ENCODE measurements at places on chromosomes 12 and 14.

- no peak overlapping the region for H3K4me3 ChIP-seq
- H3K4me1 ChIP-seq: no peaks in the 10 kb centered on the region
- no peaks in the 10 kb centered on the region for H3K36me3 ChIP-seq
- H3K27ac ChIP-seq: no peak overlapping the region
These were observed 79.8 kb downstream of the SRRM4 start for GRCh38 chr12:119060847-119061796.

DNA sequence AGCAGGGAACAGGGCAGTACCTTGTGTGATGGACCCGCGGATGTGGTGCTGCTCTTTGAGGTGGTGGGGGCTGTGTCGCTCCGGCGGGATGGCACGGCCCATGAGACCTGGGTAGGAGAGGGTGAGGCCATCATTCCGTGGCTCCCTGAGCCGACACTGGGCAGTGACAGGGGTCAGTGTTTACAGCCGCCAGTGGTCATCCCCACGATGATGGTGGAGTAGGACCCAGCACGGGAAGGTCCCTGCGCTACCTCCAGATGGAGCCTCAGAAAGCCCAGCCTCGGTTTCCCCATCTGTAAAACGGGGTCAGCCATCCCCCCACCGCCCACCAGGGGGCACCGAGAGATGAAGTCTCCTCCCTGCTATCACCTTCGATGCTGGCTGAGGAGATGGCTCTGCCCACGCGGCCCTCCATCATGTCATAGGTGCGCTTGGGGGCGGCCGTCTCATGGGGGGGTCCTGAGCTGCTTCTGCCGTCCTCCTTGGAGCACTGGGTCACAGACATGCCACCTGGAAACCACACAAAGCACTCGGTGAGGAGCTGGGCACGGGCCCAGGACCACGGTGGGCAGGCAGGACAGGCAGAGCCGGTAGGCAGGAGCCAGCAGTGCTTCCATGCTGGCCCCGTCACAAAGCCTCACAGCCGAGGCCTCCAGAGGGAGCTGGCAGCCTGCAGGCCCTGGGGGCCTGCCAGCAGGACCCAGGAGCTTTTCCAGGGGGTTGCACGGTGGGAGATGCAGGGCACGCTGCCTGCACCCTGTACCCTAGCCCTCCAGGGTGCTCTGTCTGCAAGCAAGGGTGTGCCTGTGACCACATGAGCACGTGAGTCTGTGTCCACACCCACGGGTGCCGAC lies 53.1 kb downstream of the RFLNA start:
- H3K36me3 ChIP-seq: peaks cover 7% of the 10 kb centered on the region
- no peaks in the 10 kb centered on the region for H3K27me3 ChIP-seq
- no peak for DNase-seq
- H3K27ac ChIP-seq: no peak overlapping the region
- H3K4me3 ChIP-seq: no peak overlapping the region

- no peak within 1 kb of the TSS for H3K27ac ChIP-seq
- H3K4me3 ChIP-seq: no peak within 1 kb of the TSS
- H3K4me1 ChIP-seq: no peaks in the 10 kb centered on the region
These were observed at the start of gene SVOP for GRCh38 chr12:109020796-109021380. TSS of gene SVOP (minus strand) at chr12:109021068. CDS start at chr12:109020868, 200 bp downstream.

GRCh38 chr12:6120796-6121473 lies 3.5 kb downstream of the VWF start:
- H3K4me1 ChIP-seq: no peaks in the 10 kb centered on the region
- no peaks in the 10 kb centered on the region for H3K36me3 ChIP-seq

- H3K27me3 ChIP-seq: no peaks in the 10 kb centered on the region
- no peak overlapping the region for H3K4me3 ChIP-seq
- H3K36me3 ChIP-seq: no peaks in the 10 kb centered on the region
- H3K4me1 ChIP-seq: no peaks in the 10 kb centered on the region
- H3K27ac ChIP-seq: no peak overlapping the region
These were observed 1004.4 kb downstream of the AACS start for GRCh38 chr12:126069549-126070165.

GRCh38 chr12:108939594-108939993 lies 59.7 kb downstream of the DAO start:
- H3K27me3 ChIP-seq: peaks cover 7% of the 10 kb centered on the region
- no peaks in the 10 kb centered on the region for H3K4me1 ChIP-seq
- DNase-seq: no peak
- no peak overlapping the region for H3K27ac ChIP-seq
- no peak overlapping the region for H3K4me3 ChIP-seq
- no peaks in the 10 kb centered on the region for H3K36me3 ChIP-seq

DNA sequence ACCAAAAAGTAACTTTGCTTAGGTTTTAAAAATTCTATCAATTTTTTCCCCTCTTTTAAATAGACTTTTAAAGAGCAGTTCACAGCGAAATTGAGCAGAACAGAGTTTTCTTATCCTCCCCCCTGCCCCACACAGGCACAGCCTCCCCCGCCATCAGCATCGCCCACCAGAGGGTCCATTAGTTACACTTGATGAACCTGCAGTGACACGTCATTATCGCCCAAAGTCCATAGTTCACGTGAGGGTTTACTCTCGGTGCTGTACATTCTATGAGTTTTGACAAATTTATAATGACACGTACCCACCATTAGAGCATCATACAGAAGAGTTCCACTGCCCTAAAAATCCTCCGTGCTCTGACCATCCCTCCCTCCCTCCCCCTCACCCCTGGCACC lies 58.4 kb downstream of the FZD10 start:
- H3K4me1 ChIP-seq: no peaks in the 10 kb centered on the region
- H3K36me3 ChIP-seq: no peaks in the 10 kb centered on the region
- no peak overlapping the region for H3K4me3 ChIP-seq
- DNase-seq: no peak
- H3K27ac ChIP-seq: no peak overlapping the region

DNA sequence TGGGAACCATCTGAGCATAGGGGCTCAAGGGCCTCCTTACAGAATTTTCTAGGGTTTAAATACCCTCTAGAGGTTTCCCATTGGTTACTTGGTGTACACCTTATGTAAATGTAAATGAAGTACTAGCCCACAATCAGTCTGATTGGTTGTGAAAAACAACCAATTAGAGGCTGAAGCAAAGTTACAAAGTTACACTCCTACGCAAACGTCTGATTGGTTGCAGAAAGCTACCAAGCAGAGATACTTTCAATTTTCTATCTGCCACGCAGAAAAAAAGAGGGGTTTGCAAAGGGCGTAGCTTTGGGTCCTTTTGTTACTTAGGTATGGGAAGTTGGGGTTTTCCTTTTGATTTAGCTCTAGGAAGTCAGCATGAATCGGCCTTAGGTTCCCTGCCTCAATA lies 1.8 kb upstream of the TMEM19 start:
- H3K4me1 ChIP-seq: peaks cover 15% of the 10 kb centered on the region
- DNase-seq: no peak
- H3K4me3 ChIP-seq: peak overlapping the region; percentile 17
- H3K36me3 ChIP-seq: no peaks in the 10 kb centered on the region
- no peak overlapping the region for H3K27ac ChIP-seq
- no peaks in the 10 kb centered on the region for H3K27me3 ChIP-seq

GRCh38 chr12:50103767-50104321 lies at the start of gene GPD1:
TSS of gene GPD1 (plus strand) at chr12:50104008. CDS start at chr12:50104051, 43 bp downstream.
- H3K27me3 ChIP-seq: no peaks in the 10 kb centered on the region
- no peaks in the 10 kb centered on the region for H3K4me1 ChIP-seq
- peaks cover 9% of the 10 kb centered on the region for H3K36me3 ChIP-seq
- no peak for DNase-seq
- H3K27ac ChIP-seq: no peak within 1 kb of the TSS

DNA sequence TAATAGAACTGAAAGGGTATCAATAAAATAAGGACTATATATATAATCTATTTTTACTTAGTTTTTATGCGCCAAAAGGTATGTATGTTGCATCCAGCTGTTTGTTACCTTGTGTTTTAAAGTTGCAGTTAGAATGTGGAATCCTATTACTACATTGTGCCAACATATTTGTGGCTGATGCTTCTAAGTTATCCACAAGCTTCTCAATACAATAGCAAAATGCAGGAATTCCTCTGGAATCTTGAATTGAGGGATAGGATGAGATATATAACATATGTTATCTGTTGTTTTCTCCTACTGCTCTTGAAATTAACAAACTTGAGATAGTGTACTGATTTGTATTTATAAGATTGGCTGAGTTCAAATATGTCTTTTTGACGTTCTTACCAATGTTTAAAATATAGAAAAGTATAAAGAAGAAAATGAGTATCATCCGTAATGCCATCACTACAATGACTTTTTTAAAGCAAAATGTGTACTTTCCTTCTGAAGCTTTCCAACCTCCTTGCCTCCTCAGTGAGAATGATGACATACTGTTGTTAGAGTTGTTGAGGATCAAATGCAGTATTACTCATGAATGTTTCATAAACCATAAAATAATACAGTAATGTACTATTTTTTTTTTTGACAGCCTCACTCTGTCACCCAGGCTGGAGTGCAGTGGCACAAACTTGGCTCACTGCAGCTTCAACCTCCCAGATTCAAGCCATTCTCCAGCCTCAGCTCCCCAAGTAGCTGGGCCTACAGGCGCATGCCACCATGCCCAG lies 6.6 kb downstream of the RAP1B start:
- no peak for DNase-seq
- H3K36me3 ChIP-seq: peaks cover 28% of the 10 kb centered on the region
- no peaks in the 10 kb centered on the region for H3K27me3 ChIP-seq
- H3K4me1 ChIP-seq: peaks cover 64% of the 10 kb centered on the region
- peak overlapping the region; percentile 39 for H3K4me3 ChIP-seq
- peak overlapping the region; percentile 99 for H3K27ac ChIP-seq

DNA sequence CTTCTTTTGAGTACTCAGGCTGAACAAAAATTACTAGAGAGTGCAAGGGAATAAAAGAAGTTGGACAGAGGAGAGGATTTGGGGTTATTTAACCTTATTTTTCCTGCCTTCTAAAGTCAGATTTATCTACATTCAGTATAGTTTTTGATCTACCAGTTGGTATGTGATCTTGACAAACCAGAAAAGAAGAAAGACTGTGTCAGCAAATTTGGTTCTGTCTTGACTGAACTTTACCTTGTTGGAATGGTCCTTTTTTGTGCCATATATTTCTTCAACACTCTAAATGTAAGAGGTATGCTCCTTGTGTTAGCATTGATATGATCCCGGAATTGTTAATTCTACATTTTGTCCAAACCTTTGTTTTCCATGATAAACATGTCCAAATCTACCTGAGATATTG lies 47.7 kb upstream of the ADAMTS20 start:
- DNase-seq: no peak
- no peak overlapping the region for H3K27ac ChIP-seq
- no peaks in the 10 kb centered on the region for H3K4me1 ChIP-seq
- no peaks in the 10 kb centered on the region for H3K27me3 ChIP-seq

GRCh38 chr12:74370608-74371216 lies 166.9 kb upstream of the ATXN7L3B start:
- no peak overlapping the region for H3K4me3 ChIP-seq
- DNase-seq: no peak
- peaks cover 37% of the 10 kb centered on the region for H3K27me3 ChIP-seq
- no peak overlapping the region for H3K27ac ChIP-seq
- H3K36me3 ChIP-seq: no peaks in the 10 kb centered on the region

DNA sequence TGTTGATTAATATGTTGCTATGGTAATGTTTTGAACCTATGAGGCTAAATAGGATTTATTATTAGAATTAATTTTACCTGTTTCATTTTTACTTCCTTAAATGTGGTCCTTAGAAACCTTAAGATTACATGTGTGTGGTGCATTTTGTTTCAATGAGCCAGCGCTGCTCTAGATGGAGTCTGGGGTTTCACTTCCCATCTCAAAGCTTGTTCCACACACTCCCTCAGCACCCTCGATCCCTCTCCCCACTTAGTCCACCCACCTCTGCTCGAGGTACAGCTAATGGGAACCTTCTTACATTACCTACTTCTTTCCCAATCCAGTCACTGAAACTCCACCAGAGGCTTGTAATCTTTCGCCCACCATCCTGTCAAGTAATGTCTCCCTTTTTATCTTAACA lies 205.2 kb downstream of the PAX9 start:
- no peaks in the 10 kb centered on the region for H3K36me3 ChIP-seq
- no peaks in the 10 kb centered on the region for H3K27me3 ChIP-seq
- H3K4me1 ChIP-seq: no peaks in the 10 kb centered on the region

- no peaks in the 10 kb centered on the region for H3K36me3 ChIP-seq
- DNase-seq: peak; percentile 50
- no peaks in the 10 kb centered on the region for H3K27me3 ChIP-seq
- H3K4me1 ChIP-seq: peaks cover 22% of the 10 kb centered on the region
- H3K4me3 ChIP-seq: no peak overlapping the region
These were observed 677 bp downstream of the TNS2 start for GRCh38 chr12:53050426-53051057.

DNA sequence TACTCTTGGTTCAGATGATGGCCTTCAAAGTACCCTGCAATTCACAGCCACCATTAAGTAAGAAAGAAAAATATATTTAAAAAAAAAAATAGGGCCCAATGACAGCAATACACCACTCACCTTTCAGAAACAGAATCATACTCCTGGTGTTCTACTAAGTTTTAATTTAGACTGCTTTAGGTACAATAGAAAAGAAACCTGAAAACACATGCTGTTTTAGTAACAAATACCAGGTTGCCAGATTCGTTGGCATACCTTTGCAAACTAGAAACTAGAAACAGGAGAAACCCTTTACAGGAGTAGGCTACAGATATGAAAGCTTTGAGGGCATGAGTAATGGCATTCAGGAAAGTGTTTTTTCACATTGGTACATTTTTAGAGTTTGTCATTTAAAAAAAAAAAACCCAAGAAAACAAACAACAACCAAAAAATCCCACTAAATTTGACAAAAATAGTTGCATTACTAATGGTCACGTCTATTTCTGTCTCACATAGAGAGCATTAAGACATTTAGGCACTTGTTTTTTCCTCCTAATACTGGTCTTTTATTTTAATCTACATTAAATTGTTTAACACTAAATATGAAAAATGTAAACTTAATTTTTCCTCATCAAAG lies 4.0 kb downstream of the SIX1 start:
- peaks cover 19% of the 10 kb centered on the region for H3K4me1 ChIP-seq
- no peak for DNase-seq
- H3K27ac ChIP-seq: no peak overlapping the region
- no peak overlapping the region for H3K4me3 ChIP-seq
- no peaks in the 10 kb centered on the region for H3K36me3 ChIP-seq
- H3K27me3 ChIP-seq: peaks cover 67% of the 10 kb centered on the region

DNA sequence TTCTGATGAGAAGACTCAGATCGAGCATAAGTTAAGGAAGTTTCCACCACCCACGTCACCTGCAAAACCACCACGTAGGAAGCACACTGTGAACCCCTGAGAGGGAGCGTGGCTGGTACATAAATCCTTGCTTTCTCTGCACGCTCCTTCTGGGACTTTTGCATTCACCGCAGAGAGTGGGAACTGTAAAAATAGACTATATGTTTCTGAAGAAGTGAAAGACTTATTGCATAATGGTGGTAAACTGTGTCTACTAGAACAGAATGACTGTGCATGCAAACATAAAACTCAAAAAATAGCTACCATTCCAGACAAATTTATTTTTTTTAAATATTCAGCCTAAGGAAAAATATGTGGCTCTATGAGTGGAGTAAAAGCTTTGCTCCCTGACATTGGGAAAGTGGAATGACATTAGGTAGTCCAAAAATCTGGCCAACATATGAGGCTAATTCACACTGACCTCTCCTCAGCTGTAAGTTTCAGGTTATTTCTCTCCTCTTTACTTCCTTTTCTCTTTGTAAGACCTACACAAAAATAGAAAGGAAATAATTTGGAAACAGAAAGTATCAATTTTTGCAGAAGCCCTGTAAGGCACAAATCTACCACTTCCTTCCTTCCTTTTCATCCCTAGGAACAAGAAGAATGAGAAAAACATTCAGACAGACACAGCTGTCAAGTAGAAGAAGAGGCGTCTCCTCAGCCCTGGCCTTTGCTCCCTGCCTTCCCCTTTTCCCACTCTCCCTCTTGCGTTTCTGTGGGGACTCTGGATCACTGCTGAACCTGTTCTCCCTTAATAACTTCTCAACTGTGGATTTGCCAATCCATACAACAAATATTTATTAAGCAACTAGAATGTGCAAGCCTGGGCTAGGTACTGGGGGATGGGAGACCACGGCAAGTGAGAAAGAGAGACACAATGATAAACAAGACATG lies 264.3 kb upstream of the FOXN3 start:
- peaks cover 33% of the 10 kb centered on the region for H3K4me1 ChIP-seq
- DNase-seq: peak; percentile 62
- H3K27ac ChIP-seq: peak overlapping the region; percentile 92
- peaks cover 23% of the 10 kb centered on the region for H3K36me3 ChIP-seq
- H3K4me3 ChIP-seq: peak overlapping the region; percentile 88
